GM23338 (cell line): ENCODE measurements at places on chromosomes 5 and 9. TPM values are rescaled to one million over a fixed set of nuclear protein-coding genes. Genes with fewer than 3 reads are reported as not detected.

Gene MZB1
- polyA plus RNA-seq = 0.52 and 0.71 TPM in 2 replicates

Gene CD74
- 98.4 and 105 TPM in 2 replicates for polyA plus RNA-seq

Gene IFNB1
- not detected in 2 replicates for polyA plus RNA-seq

Gene TXNDC8
- polyA plus RNA-seq = not detected in 2 replicates

Gene RGS3
- polyA plus RNA-seq = 12.2 and 14.2 TPM in 2 replicates
